ENCODE measurements at places on chromosomes 3 and 15. TPM values are rescaled to one million over a fixed set of nuclear protein-coding genes. Genes with fewer than 3 reads are reported as not detected.

DNAJC19 gene
- 33.7 TPM for total RNA-seq

UQCC5 gene
- total RNA-seq: 5.1 TPM

SNURF gene
- 61.1 TPM for total RNA-seq

MUC20 gene
- total RNA-seq: under 0.01 TPM

MB21D2 gene
- total RNA-seq: 3.6 TPM

HGD gene
- total RNA-seq: under 0.01 TPM

SCAANT1 gene
- 1.7 TPM for total RNA-seq

GPR149 gene
- total RNA-seq: not detected

ARHGEF26 gene
- total RNA-seq: 1.3 TPM

PLCH1 gene
- total RNA-seq: under 0.01 TPM

Measured in fibroblast of lung (primary cell).